Thyroid gland (tissue), 4 donors: ENCODE measurements at places on chromosomes 6 and 20. TPM values are rescaled to one million over a fixed set of nuclear protein-coding genes. Genes with fewer than 3 reads are reported as not detected.
A peak's percentile ranks its signal among the peaks of the same experiment; 100 is the strongest.

The NOTCH4 gene
- total RNA-seq: 11.0 TPM

The ERVFRD-1 gene
- not detected for total RNA-seq

- no peak for DNase-seq
These were observed 82.7 kb upstream of the PMEPA1 start for GRCh38 chr20:57792386-57793080.

DNA sequence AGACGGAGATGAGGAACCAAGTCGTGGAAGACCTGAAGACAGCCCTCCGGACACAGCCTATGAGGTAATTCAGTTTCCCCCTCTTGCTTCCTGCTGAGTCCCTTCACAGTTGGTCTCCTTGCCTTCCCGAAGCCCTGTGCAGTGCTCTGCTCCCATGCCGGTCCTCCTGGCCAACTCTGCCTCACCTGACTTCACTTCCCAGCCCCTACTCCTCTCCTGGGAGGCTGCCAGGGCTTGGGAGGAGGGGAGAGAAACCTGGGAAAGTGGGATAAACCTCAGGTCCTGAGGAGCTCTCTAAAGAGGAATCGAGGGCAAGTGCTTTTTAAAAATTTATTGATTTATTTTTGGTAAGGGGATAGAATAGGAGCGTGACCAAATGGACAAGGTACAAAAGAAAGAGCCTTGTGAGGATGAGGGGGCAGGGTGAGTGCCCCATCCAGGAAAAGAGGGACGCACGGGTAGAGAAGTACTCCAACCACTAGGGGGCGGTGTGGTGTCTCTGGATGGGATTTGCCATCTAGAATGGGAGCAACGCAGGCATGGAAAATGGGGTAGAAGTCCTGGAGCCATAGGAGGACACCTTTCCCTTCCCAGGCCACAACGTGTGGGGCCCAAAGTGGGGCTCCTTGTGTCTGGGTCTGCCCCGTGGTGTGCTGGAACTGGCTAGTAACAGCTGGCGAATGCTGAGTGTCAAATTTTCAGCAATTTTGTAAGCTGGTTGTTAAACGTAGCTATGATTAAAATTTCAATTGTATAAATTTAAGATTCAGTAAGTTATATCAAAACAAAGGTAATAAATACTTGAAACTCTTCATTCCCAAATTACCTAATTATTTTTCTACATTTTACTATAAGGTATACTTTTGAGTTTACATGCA, 69.0 kb downstream of the MOCS1 start:
- peak; percentile 86 for DNase-seq

DNA sequence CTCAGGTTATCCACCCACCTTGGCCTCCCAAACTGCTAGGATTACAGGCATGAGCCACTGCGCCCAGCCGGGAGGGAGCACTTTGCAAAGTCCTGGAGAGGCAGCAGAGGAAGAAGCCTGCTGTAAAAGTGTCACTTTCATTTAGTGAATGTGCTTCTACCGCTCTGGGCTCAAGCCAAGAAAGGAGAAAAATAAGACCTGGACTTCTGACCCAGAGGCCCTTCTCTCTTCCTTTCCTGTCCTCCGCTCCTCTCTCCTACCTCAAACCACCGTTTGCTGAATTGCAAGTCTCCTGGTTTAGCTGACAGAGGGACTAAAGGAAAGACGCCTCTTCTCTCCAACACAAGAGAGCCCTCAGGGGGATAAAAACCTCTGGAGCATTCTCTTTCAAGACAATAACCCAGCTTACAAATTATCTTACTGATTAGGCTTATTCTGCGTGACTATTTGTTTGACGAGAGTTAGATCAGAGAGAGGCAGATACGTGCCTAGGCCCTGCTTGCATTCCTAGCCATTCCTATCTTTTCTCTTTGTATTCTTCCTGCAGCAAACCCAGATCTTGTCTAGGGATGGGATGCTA, 84.2 kb upstream of the SLC22A23 start:
- no peak for DNase-seq

The UBE2J1 gene
- 51.5 TPM for total RNA-seq

The PRRT1 gene
- 0.49 TPM for total RNA-seq

The SALL4 gene
- 3.1 TPM for total RNA-seq

DNA sequence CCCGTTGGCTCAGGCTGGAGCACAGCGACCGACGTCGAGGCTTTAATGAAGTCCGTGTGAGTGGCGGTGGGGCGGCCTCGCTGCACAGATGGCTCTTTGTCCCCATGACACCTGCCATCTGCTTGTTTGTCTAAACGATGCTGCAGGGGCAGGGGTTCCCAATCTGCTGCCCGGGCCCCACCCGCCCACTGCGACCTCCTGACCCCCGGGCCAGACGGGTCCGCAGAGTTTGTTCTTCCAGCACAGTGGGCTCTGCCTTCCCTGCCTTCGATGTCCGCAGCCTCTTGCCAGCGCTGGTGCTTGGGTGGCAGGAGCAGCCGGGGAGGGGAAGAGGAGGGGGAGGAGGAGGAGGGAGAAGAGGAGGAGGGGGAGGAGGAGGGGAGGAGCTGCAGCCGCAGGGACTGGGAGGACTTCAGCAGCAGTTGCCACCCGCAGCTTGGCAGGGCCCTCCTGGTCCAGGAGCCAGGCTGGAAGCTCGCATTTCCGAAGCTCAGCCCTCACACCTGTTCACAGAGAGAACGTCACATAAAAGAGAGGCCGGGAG, 210.0 kb downstream of the DLL1 start:
- no peak for DNase-seq

- no peak for DNase-seq
These were observed 140.3 kb downstream of the DLL1 start for GRCh38 chr6:170150590-170150945.

The FAM184A gene
- total RNA-seq: 23.2 TPM

- no peak for DNase-seq
These were observed 58.0 kb downstream of the FOXO3 start for GRCh38 chr6:108618623-108619152.

- peak; percentile 85 for DNase-seq
These were observed 2.7 kb upstream of the COL12A1 start for GRCh38 chr6:75208298-75209183.

DNA sequence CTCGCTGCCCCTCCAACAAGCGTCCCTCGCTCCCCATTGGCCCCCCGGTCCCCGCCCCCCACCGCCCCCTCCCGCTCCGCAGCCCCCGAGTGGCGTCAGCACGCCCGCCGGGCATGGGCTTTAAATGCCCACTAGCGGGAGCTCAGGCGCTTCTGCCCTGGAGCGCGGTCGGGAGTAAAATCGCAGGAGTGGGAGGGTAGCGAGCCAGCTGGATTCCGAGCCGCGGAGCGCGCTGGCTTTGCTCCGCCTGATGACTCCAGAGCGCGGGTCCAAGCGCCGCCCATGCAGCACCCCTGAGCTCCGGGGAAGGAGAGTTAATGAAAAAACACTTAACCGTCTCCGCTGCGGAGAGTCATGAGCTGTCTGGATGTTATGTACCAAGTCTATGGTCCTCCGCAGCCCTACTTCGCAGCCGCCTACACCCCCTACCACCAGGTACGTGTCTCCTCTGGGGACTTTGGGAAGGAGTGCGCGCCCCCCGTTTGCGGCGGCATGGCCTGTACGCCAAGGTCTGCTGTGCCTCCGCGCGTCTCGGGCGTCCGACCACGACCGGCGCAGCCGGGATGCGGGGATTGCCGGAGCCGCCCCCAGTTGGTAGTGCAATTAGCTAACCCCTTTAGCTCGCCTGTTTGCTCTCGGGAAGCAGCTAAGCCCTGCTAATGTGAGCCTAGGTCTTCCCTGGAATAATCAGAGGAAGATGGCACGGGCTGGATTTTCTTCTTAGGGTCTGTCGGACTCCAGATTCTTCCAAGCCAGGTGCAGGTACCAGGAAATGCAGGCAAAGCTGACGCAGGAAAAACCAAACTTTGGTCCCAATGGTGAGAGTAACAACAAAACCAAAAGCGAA, at the start of gene VGLL2:
Gene VGLL2, plus strand, starts transcription at position 149 of the 847 bp plus-strand sequence. Its CDS starts 206 bp downstream, at position 355.
- peak; percentile 24 for DNase-seq

- no peak for DNase-seq
These were observed 128.7 kb downstream of the DNAH8 start for GRCh38 chr6:38843798-38844197.

GRCh38 chr20:25127761-25128537, 46.0 kb upstream of the VSX1 start:
- DNase-seq: no peak

DNA sequence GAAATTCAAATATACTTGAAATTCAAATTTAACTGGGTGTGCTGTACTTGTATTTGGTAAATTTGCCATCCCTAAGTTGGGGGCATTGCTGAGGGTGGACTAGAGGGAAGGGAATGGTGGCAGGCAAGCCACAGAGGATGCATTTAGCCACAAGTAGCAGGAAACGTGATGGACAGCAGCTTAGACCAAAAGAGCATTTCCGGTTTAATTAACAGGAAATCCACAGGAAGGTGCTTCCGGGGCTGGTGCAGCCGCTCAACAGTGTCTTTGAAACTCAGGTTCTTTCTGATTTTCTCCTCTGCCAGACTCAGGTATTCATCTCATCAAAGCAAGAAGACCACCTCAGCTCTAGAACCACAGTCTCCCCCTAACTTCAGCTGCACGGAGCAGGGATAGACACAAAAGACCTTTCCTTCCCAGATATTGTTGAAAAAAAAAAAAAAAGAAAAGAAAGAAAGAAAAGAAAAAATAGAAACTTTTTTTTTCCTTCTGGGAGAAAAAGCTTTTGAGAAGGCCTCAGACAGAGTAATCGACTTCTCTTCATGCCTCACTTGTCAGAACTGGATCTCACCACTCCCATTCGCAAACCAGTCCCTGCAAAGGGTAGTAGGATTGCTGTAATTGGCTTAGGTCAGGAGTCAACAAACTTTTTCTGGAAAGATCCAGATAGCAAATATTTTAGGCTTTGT, 8.0 kb upstream of the BCAS1 start:
- no peak for DNase-seq

- DNase-seq: no peak
These were observed 659.7 kb upstream of the FLRT3 start for GRCh38 chr20:14996883-14997672.

GRCh38 chr6:145863988-145864616, 49.5 kb upstream of the FBXO30 start:
- no peak for DNase-seq

DNA sequence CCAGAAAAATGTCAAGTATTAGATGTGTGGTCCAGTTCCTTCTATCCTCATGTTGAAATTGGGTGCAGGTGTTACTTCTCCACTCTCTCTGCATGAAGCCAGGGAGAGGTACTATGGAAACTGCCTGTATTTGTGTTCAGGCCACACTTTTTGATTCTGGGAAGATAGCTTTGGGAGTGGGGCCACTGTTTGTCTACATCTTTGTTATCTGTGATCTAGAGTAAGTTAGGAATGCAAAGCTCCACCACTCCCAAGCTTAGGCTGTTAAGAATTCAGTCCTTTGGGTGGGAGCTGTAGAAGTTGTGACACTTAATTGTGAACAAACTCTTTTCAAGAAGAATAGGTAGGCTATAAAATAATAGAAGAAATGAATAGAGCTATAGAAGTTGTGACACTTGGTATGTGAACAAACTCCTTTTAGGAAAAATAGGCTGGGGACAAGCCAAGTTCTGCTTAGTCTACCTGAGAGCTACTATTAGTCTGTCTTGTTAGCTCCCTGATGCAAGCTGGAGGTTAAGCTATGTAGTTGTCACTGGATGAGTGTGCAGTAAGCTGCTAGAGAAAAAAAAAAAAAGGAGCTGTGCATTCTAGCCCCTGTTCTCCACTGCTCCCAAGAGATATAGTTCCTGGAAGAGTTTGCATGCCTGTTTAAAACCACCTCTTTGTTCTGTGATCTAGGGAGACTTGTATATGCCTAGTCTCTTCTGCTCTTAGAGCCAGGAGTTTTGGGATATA, 7.1 kb upstream of the GFRAL start:
- no peak for DNase-seq

DNA sequence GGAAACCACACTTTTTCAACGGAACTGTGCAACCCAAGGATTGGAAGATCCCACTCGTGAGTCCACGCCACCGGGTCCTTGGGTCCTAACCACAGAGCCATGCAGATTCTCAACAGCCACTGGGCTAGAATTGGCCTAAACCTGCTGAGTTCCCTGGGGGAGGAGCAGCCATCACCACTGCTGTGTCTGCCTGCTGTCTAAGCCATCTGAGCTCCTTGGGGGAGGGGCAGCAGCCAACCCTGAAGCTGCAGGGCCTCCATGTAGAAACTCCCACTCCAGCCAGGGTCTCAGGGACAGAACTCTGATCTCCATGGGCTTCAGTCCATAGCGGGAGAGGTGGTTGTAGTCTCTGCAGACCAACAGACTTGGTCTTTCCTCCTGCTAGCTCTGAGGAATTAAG, 154.6 kb upstream of the VGLL2 start:
- DNase-seq: no peak

The CALHM6 gene
- 2.1 TPM for total RNA-seq

DNA sequence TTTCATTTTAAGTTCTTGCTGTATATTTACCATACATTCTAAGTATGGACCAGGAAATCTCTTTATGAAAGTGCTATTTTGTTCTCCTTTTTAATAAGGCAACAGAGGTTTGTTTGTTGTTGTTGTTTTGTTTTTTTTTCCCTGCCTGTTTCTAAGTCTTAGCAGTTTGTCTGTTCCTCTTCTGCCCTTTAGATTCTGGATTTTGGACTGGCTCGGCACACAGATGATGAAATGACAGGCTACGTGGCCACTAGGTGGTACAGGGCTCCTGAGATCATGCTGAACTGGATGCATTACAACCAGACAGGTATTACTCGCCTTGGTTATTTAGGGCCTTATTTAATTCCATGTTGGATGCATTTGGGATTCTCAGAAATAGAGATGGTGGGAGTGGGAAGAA, 48.0 kb downstream of the MAPK14 start:
- DNase-seq: no peak

DNA sequence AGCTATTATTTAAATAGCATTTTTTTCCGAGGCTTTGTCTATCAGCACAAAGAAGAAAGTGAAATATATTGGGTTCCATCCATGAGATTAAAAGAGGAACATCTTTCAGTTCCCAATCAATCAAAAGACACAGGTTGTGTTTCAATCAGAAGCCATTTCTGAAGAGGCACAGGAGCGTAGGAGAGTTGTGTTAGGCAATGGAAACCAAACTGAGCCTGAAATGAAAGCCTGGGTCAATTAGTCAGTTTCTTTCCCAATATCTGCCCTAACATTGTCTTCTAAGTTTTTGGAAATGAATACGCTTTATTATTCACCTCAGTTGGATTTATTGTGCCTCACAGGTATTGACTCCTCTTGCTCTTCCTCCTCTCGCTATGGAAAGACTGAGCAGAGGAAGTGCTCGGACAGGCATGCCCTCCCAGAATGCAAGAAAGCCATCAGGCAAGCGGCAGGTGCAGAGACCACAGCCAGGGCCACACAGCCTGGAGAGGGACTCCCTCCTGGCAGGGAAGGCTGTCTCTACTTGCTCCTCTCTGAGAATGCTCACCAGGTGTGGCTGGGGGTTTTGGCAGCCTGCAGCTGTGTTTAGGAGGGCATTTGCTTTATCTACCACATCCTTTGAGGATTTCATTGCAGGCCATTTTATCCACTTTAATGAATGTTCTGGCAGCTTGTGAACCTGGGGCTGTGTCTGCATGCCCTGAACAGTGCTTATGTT, 100.8 kb upstream of the NEDD9 start:
- no peak for DNase-seq

The TPBG gene
- total RNA-seq: 28.0 TPM
